C1 segment of cervical spinal cord (tissue), 14 donors: ENCODE measurements at places on chromosomes 2 and 18.

- no peak for DNase-seq
Observed at GRCh38 chr2:228535396-228535795, 353.9 kb upstream of the SPHKAP start.

GRCh38 chr18:31954349-31954748 lies 11.4 kb upstream of the TRAPPC8 start:
- DNase-seq, result no peak

DNA sequence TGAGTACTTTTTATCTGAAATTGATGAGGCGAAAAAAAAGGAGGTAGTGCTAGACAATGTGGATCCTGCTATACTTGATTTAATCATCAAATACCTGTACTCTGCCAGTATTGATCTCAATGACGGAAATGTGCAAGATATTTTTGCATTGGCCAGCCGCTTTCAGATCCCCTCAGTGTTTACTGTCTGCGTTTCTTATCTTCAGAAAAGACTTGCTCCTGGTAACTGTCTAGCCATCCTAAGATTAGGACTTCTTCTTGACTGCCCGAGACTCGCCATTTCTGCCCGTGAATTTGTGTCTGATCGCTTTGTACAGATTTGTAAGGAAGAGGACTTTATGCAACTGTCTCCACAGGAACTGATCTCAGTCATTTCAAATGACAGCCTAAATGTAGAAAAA lies 453 bp downstream of the KLHL41 start:
- no peak for DNase-seq

DNA sequence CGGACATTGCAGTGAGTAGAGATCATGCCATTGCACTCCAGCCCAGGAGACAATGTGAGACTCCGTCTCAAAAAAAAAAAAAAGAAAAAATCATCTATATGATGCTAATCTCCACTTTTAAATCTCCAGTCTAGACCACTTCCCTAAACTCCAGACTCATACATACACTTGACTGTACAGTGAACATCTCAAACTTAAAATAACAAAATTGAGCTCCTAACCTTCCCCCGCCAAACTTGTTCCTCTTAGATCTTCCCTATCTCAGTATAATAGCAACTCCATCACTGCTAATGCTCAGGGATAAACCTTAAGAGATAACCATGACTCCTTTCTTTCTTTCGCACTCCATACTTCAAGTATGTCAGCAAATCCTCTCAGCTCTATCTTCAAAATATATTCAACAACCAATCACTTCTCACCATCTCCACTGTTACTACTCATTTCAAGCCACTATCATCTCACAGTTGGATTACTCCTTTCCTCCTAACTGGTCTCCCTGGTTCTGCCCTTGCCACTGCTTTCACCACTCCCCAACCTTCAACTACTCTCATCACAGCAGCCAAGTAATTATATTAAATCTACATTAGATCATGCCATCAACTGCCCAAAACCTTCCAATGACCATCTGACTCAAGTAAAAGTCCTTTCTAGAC lies 12.0 kb downstream of the MEMO1 start:
- no peak for DNase-seq

GRCh38 chr18:72342933-72343332 lies 201.2 kb downstream of the CBLN2 start:
- no peak for DNase-seq

- DNase-seq, result no peak
Observed at GRCh38 chr2:202270487-202270886, 4.9 kb downstream of the NOP58 start.

DNA sequence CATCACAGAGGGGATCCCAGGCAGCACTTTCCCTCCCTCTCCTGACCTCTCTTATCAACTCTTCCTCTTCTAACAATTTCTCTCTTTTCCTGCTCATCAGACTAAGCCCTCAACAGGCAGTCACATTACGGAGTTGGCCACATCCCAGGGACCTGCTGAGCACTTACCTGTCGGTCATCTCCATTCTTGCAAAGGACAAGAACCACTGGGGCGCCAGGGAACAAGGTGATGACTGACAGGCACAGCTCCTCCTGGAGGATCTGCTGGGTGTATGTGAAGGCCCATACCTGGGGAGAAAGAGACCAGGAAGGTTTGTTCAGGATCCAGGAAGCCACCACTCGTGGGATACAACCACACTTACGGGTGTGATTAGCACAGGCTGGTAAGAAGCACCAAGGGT lies 104.8 kb upstream of the CAPN13 start:
- DNase-seq, result no peak

GRCh38 chr2:207716056-207716455 lies 4.6 kb downstream of the CCNYL1 start:
- DNase-seq, result no peak

GRCh38 chr18:10661317-10661716 lies 135.5 kb downstream of the NAPG start:
- no peak for DNase-seq

DNA sequence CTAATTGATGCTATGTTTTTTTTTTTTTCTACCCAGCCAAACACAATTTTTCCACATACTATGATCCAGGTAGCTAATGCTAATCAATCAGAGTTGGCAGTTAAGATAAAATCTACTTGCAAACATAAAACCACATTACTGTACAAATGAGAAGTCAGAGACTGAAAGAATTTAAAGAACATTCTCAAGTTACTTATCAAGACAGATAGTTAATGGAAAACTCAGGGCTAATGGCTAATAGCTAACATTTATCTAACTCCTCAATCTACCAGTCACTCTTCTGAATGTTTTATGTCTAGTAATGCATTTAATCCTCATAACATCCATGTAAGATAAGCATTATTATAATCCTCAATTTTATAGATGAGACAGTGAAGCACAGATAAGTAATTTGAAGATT lies 537.6 kb upstream of the SETBP1 start:
- no peak for DNase-seq

DNA sequence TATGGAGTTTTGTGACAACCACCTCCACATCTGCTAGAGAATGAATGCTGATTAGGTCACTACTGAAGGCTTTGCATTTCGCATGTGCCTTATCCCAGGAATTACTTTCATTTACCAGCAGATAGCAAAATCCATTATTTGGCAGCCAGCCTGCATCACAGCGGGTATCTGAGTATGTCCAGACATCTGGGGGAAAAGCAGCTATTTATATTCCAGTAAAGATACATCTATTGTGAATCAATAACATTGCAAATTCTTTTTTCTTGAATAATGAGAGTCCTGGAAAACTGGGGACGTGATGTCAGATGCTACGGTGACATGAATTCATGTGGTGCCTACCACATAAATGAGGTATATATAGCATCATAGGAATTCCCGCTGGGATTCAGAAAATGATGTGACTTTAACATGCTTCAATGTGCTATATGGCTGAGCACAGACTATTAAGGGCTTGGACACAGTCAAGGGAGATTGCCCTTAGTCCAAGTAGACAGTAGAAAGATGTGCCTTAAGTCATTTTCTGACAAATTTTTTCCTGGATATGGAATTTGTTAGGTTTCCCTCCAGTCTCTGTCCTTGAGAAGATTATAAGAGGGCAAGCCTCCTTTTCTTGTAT lies 84.2 kb upstream of the CD302 start:
- DNase-seq, result no peak

GRCh38 chr2:232506709-232507108 lies 13.5 kb upstream of the PRSS56 start:
- no peak for DNase-seq

DNA sequence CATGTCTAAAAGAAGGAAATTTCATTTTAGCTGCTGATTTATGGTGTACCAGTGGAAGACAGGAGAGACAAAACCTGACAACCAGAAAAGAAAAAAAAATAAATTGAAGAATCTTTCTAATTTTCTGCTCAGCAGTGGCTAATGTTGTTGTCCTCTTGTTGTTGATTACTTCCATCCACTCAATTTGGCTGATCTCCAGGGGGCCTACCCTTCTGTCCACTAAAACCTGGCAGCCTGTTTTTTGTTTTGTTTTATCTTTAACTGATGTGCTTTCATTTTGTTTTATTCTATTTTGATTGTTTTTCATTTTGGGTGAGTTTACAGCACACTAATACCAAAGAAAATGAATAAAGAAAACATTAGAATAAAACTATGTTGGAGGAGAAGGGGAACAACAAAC lies 27.4 kb downstream of the TFPI start:
- DNase-seq, result no peak

GRCh38 chr2:179410552-179411356 lies 146.1 kb upstream of the SESTD1 start:
- DNase-seq, result peak; percentile 18

- no peak for DNase-seq
Observed at GRCh38 chr2:198327526-198327925, 523.1 kb downstream of the PLCL1 start.

GRCh38 chr2:241870611-241871537 lies 1.3 kb downstream of the RTP5 start:
- DNase-seq, result no peak

DNA sequence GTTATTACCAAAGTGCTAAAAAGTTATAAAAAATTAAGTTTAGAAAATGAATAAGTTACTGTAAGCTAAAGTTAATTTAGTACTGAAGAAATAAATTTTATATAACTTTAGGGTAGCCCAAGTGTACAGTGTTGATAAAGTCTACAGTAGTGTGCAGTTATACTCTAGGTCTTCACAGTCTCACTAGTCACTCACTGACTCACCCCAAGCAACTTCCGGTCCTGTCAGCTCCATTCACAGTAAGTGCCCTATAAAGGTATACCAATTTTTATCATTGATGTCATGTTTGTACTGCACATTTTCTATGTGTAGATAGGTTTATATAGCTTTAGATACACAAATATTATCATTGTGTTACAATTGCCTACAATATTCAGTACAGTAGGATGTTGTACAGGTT lies 518.3 kb upstream of the PIK3C3 start:
- no peak for DNase-seq

GRCh38 chr2:36058953-36059352 lies 296.6 kb upstream of the CRIM1 start:
- no peak for DNase-seq

DNA sequence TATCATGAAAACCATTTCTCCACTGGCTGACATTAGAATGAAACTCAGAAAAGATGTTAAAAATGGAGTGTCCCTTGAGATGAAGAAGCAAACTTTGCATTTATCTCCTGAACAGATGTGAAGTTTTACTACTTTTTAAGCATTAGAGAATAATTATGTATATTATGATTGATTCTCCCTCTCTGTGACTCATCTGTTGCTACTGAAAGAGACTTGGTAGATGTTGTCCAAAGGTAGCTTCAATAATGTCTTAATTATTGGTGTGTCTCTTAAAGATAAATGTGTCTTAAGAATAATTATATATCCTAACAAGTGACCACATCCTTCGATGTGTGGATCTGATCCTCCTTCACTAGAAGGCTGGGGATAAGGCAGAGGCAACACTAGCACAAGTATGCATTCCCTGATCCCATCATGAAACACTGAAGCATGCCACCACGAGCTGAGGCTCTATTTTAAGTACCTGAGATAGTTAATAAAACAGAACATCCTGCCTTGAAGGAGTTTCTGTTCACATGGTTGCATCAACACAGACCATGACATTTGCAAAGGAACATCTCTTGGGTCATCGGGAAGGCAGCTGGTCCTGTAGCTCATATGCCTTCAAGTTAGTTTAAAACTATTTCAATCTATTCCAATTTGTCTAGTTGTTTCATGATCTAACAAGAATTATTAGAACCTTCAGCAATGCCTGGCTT lies 15.5 kb downstream of the RND3 start:
- no peak for DNase-seq

GRCh38 chr18:56579451-56579850 lies 58.9 kb downstream of the TXNL1 start:
- no peak for DNase-seq

DNA sequence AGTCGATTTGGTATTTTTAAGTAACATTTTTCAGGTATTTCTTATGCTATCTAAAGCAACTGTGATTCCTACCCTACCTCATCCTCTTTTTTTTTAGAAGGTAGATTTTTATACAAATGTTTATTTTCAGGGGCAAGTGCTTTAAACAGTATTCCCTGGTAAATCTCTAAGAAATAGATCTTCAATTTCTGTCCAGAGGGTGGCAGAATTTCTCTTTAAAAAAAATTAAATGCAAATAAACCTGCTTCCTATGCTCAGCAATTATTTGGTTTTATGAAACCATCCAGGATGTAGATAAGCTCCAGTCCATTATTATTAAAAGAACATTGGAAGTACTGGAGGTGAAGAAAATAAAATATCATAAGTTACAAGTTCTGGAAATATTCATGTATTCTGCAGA lies 191.9 kb downstream of the MYO3B start:
- DNase-seq, result no peak

DNA sequence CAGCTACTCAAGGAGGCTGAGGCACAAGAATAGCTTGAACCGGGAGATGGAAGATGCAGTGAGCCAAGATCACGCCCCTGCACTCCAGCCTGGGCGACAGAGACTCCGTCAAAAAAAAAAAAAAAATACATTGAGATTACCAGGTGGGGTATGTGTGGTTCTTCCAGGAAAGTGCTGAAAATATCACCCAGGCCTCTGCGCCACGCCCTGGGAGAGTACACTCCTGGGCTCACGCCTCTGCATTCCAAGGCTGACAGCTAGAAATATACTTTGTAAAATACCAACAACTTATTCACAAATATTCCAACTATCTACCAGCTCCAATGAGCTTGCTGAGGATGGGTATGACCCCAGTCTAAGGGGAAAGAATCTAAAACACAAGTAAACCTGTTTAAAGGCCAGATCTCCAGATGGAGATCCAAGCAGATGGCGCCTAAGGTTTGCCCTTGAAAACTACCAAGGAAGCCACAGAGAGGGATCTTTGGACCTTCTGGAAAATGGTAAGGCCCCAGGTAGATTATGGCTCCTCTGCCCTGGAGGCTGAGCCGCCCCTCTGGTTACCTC lies 21.6 kb upstream of the B3GNT7 start:
- no peak for DNase-seq

DNA sequence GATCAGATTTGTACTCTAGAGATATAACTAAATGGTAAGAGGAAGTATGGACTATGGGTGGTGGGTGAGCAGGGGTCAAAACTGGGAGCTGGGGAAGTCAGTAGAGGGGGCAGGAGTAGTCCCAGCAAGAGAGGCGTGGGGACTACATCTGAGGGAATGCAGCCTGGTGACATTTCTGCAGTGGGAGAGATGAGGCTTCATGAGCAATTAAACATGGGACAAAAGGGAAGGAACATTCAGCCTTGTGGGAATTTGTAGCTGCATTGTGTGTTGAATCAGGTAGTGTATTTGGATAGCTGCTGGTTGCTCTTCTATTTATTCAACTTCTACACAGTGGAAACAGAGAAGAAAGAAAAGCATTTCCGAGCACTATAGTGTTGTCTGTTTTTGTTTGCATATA lies 3.6 kb downstream of the CNOT11 start:
- no peak for DNase-seq

GRCh38 chr2:185668710-185669109 lies 69.9 kb upstream of the FSIP2 start:
- no peak for DNase-seq
